ENCODE measurements at places on chromosomes 5 and 9.

DNA sequence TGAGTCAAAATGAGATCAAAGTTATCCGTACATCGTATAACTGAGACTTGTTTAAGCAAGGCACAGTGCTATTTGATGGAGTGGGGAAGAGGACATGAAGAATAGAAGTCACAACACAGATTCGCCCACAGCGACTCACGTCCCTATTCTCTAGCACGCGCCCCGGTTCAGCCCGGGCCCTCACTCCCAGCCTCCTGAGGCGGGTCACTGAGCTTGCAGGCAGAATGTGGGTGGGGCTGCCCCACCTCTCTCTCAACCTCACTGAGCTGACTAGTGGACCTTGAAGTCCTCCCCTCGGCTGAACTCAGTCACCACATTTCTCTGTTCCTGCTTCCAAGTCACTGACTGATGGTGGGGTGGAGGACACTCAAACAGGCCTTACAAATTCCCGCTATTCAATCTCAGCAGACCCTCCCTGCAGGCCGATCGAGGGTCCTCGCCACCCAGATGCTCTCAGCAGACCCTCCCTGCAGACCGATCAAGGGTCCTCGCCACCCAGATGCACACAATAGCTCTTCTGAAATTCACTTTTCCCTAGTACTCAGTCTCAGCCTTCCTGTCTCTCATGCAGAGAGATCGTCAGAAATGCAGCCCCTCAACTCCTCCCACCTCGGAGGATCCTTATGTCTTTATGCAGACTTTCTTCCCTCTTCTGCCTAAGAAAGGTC, 12.9 kb downstream of the GLDC start:
- no peak for DNase-seq

DNA sequence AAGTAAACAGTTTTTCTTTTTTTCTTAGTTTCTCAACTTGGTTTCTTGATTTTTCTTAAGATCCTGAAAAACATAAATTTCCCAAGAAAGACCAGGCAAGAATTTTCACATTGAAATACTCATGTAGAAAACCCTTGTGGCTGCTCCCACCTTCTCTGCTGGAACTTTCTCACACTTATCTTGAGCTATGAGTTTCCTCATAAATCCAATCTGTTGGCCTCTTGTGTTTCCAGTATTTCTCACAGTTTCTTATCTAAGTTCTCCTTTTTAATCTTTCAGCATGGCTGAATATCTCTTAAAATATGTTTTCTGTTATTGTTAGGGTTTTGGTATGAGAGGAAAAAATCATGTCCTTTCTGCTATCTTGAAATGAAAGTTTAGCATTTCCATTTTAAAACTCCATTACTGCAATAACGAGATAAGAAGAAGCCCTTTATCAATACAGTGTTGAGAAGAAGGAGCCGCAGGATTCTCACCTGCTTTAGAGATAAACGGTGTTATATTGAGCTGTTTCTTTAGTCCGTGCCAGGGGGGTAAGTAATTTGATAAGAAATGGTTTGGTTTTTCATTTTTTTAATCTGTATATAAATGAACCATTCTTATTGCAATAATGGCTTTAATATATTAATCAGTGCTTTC, 89.3 kb downstream of the ALDH1A1 start:
- DNase-seq, result no peak

- no peak for DNase-seq
Observed at GRCh38 chr5:150582241-150583109, 58.0 kb upstream of the SYNPO start.

DNA sequence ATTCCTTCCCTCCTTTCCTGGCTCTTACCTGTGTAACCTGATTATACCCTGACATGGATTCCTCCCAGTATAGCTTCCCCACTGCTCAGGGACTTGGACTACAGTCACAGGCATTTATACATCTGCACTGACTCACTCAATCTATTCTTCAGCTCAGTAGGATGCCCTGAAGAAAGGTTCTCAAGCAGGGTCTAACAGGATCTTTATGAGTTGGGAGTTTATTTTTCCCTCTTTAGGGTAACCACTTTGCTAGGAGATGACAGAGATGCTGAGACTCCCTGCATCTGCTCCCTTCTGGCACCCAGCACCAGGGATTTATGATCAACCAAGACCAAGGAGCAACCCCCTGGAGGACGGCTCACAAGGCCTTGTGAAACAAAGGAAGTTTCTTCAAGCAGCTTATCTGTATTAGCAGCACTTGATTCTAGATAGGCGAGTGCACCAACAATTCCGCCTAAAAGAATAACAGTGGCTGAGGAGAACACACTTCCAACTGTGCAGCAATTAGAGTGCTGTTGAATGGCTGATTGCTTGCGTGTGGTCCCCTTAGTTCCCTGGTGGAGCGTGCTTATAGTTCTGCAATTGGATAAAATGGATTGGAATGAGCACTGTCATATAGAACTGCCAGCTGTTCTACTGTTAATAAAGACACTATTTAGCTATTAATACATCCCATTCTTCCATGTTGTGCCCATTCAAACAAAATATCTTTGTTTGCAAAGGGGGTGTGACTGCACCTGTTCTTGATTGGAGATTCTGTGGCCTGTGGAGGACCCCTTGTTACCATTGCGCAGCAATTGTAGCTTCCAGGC, 482.6 kb downstream of the ZNF608 start:
- DNase-seq, result no peak

DNA sequence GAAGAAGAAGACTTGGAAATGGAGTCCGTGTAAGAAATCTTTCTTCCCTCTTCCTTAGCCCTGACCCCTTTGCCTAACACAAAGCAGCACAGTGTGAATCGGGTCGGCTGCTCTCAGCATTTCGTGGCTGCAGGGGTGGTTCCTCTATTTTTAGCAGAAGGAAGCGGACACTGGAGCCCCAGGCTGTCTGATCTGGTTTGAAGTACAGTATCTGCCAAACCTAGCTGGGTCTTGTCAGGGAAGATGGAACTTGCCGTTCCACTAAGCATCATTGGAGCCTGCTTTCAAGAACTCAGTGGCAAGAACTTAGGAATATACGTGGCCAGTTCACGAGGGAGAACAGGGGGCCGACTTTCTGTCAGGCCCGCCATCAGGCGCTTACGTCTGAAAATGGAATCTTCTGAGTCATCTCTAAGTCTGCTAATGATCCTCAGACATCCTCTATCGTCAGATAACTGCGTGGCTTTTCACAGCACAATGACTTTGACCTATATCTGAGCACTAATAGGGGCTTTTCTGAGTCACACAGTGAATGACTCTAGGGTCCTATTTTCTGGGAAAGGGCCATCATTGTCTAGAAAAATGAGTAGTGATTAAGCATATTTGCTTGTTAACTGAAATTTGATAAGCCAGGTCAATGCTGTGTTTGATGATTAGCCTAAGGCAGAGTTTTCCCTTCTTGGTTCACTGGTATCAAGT, 43.3 kb upstream of the NCS1 start:
- DNase-seq, result peak; percentile 90

DNA sequence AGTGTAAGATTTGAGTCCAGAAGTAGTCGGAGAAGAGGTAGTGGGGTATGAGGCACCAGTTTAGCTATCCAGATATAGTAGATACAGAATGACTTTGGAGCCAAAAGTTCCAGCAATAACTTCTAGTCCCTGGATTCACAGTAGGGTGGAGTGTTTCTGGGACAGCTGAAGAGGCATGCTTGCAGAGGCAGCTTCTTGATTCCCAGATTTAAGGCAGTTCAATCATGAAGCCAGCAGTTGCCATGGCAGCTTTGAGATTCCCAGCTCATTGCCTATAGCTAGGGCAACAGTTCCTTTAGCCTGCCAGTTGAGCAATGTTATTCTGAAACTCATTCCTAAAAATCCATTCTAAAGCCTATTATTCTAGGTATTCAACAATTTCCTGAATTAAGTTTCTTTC, 79.2 kb downstream of the LIX1 start:
- DNase-seq, result no peak

- DNase-seq, result no peak
Observed at GRCh38 chr5:93071710-93072109, 509.3 kb downstream of the NR2F1-AS1 start.

GRCh38 chr5:65307088-65307487, 174.6 kb downstream of the ADAMTS6 start:
- no peak for DNase-seq

DNA sequence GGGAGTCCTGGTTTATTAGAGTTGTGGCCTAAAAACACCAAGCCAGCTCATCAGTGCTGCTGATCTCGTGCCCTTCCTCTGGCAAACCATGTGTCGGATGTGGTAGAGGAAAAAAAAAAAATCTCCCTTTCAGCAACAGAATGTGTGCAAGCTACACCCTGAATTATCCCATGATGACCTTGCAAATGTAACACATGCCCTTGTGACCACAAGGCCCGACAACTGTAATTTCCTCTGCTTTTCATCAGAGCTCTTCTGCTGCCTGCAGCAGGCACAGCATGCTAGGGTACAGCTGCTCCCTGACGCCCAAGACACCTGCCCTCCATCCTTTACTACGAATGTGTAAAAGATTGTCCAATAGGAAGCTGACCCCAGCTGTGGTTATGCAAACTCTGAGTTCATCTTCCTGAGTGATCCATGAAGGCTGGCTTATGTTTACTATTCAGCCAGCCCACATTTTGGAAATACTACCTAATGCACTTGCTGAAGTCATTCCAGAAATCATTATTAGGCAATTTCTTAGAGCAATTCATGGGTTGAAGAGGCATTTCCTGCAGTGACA, 14.6 kb upstream of the BNC2 start:
- peak; percentile 87 for DNase-seq

DNA sequence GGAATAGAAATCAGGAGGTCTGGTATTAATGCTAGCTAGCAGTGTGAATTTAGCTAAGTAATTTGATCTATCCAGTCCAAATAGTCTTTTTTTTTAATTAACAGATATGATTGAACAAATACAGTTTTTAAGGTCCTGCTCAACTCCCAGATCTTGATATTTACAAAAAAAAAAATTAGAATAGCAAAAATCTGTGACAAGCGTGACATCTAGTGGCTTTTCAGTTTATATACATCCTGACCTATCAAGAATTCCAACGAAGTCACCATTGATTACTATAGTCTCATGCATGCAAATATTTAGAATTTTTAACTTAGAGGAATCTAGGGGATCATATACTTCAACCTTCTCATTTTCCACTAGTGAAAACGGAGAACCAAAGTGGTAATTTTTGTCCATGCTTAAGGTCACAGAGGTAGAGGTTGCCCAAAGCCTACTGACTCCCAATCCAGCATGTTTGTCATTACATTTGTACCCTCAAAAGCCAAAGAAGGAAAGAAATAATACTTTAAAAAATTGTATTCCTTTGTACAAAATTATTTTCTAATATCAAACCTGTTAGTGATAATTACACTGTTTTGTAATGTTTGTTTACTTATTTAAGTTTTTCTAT, 17.6 kb upstream of the TARS1 start:
- no peak for DNase-seq

DNA sequence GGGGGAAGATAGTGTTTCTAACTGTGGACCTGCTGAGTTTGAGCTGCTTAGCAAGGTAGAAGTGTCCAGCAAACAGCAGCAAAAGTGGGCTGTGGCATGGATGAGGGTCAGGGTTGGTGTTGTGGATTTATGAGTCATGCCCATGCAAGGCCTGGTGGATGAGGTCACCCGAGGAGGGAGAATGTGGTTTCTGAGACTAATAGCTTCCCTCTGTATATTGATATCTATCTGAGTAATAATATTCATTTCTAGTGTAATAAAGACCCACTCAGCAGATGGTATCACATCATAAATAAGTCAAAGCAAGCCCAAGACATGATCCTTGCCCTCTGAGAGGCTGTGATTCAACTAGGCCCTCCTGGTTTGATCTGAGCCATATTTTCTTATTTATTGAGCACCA, 597.8 kb upstream of the CLINT1 start:
- DNase-seq, result peak; percentile 28

GRCh38 chr9:128551657-128552152, 682 bp upstream of the SPTAN1 start:
- DNase-seq, result no peak

GRCh38 chr5:55853041-55853670, 2.0 kb downstream of the IL31RA start:
- no peak for DNase-seq

GRCh38 chr5:944621-944927, 51.9 kb downstream of the TRIP13 start:
- no peak for DNase-seq

GRCh38 chr5:133278317-133278716, 226.5 kb downstream of the HSPA4 start:
- DNase-seq, result no peak

DNA sequence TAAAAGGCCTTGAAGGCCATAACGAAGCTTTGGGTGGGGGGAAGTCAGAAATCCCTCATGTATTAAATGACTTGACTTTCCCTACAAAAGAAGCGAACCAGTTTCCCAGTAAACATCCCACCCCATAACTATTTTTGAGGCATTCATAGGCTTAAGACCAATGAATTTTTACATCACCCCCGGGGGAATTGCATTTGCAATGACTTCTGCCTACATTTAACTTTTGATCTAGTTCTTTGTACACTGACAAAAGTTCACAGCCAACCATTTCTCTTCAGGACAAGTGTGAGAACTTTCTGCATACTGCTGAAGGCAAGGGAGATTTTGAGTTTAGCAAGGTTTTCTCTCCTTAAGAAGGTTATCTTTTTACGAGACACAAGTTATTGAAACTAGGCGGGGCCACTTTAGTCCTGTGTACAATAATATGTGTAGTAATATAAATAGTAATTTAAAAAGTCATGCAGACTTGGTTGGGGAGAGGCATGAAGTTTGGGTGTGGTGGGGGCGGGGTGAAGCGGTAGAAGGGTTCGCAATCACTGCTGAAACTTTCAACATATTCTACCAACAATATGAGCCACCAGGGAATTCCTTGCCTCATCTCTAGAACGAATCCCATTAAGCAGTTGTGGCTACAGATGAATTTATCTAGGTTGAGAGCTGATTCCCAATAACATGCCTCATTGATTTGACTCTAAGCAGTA, 2.5 kb downstream of the TJP2 start:
- DNase-seq, result no peak

DNA sequence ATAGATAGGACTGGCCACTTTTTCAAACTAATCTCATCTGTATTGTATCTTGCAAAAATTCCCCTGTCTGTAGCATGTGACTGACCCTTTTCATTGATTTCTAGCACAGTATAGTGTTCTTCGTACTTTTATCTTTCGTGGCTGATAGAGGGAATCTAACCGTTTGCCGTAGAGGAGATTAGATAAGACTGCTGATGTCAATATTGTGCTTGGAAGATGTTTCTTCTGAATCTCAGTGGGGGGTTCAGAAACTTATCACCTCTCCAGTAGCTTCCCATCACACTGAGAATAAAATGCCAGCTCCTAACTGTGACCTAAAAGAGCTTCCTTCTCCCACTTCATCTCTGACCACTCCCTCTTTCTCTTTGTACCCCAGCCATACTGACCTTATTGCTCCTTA, 25.4 kb upstream of the ALDOB start:
- no peak for DNase-seq

DNA sequence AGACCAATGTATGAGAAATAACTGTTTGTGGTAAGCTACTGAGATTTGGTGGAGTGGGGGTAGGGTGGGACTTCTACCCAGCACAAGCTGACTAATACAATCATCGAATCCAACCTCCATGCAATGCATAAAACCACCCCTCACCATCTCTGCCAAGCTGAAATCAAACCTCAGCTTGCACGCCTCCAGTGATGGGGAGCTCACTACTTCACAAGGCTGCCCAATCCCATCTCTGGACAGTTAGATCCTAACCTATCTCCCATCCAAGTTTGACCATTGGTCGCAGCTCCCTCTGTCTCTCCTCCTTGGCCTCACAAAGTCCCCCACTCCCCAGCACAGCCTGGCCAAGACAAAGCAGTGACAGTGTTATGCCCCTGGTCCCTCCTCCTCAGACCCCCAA, 47.0 kb upstream of the HRH2 start:
- DNase-seq, result no peak

- no peak for DNase-seq
Observed at GRCh38 chr5:140109759-140110645, 3.9 kb upstream of the PURA start.

All from HL-60 (cell line).